Metanephros (tissue), 2 donors: ENCODE measurements at places on chromosomes 4 and X. TPM values are rescaled to one million over a fixed set of nuclear protein-coding genes. Genes with fewer than 3 reads are reported as not detected.

The HSFX3 gene
- not detected for total RNA-seq

The GBA3 gene
- 13.3 TPM for total RNA-seq

The INPP4B gene
- total RNA-seq = 22.8 TPM

The RHOXF1 gene
- 0.47 TPM for total RNA-seq

The BANK1 gene
- 1.9 TPM for total RNA-seq

The SPANXD gene
- total RNA-seq = not detected

The IQCM gene
- not detected for total RNA-seq

The GPR82 gene
- 0.58 TPM for total RNA-seq

The RAB40AL gene
- 1.2 TPM for total RNA-seq

The ITIH6 gene
- not detected for total RNA-seq

The SSX2 gene
- total RNA-seq = not detected

The SHISA3 gene
- 60.1 TPM for total RNA-seq

The LPAR4 gene
- total RNA-seq = 9.1 TPM

The ARSD gene
- 73.9 TPM for total RNA-seq

The ERAS gene
- not detected for total RNA-seq

The CD38 gene
- total RNA-seq = 1.9 TPM

The GLRA2 gene
- 0.12 TPM for total RNA-seq

The AFP gene
- 34.0 TPM for total RNA-seq

The PPARGC1A gene
- 73.4 TPM for total RNA-seq

The DRD5 gene
- total RNA-seq = 1.2 TPM

The SLC2A9 gene
- 15.0 TPM for total RNA-seq

The NAAA gene
- 47.9 TPM for total RNA-seq

The RAP2C gene
- total RNA-seq = 33.3 TPM

The FHL1 gene
- 384 TPM for total RNA-seq

The TMEM150C gene
- total RNA-seq = 17.7 TPM

The RFC1 gene
- total RNA-seq = 62.7 TPM

The FGB gene
- 5.6 TPM for total RNA-seq

The BCLAF3 gene
- 12.0 TPM for total RNA-seq
